Esophagus squamous epithelium (tissue), 5 donors: ENCODE measurements at places on chromosomes 2 and 18. TPM values are rescaled to one million over a fixed set of nuclear protein-coding genes. Genes with fewer than 3 reads are reported as not detected.

The RNF152 gene
- 23.1 TPM for total RNA-seq

The FBXO15 gene
- total RNA-seq, result not detected

The BOD1L2 gene
- total RNA-seq, result not detected

The PROKR1 gene
- total RNA-seq, result not detected

The PIK3C3 gene
- total RNA-seq, result 17.2 TPM

The RGPD4 gene
- not detected for total RNA-seq

The REG3G gene
- total RNA-seq, result not detected

The LONRF2 gene
- 1.6 TPM for total RNA-seq

The COBLL1 gene
- 74.4 TPM for total RNA-seq

The KCNK3 gene
- total RNA-seq, result 0.73 TPM

The ST8SIA5 gene
- total RNA-seq, result not detected

The NIFK gene
- 40.3 TPM for total RNA-seq

The SLC9A4 gene
- 0.76 TPM for total RNA-seq

The RESP18 gene
- total RNA-seq, result not detected

The TMEM87B gene
- 20.1 TPM for total RNA-seq
